ENCODE measurements at places on chromosomes 7 and 10.

DNA sequence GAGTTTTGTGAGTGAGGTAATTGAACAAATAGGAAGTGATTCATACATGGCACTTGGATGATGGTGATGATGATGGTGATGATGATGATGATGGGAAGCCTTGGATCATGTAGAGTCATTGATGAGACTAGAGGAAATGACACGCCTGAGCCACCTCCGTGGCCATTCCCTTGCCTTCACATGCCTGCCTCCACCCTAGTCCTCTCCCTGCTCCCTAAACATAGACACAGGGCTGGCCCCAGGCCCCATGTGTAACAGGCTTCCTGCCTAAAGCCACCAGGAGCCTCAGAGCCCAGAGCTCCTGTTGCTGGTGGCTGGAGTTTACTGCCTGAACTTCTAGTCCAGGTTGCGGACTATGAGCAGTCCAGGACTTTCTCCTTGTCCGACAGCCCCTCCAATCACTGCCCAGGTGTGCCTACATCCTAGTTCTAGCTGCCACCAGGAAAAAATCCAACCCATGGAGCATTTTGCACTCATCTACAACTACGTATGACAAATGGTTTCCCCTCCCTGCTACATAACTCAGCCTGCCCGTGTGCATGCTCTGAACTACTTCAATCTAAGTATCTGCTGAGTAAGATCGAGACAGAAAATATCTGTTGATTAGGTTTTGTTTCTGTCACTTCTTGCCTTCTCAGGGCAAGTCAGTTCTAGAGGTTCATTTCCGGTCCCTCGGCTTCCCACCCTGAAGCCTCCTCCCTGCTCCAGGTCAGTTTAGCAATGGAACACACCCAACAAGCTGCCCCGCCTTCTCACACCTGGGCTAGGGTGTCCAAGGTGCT, 35.5 kb upstream of the KDM7A start:
- DNase-seq = no peak

GRCh38 chr7:37656913-37657530, 26.5 kb upstream of the GPR141 start:
- peak; percentile 29 for DNase-seq

- peak; percentile 39 for DNase-seq
Measured at GRCh38 chr10:13528875-13529713, at the start of gene BEND7. BEND7 (minus strand) TSS chr10:13529014; CDS start chr10:13528533, 481 bp downstream.

GRCh38 chr10:4790045-4790444, 36.0 kb upstream of the AKR1E2 start:
- no peak for DNase-seq

GRCh38 chr10:133277277-133277992, 767 bp upstream of the ADAM8 start:
- peak; percentile 43 for DNase-seq

DNA sequence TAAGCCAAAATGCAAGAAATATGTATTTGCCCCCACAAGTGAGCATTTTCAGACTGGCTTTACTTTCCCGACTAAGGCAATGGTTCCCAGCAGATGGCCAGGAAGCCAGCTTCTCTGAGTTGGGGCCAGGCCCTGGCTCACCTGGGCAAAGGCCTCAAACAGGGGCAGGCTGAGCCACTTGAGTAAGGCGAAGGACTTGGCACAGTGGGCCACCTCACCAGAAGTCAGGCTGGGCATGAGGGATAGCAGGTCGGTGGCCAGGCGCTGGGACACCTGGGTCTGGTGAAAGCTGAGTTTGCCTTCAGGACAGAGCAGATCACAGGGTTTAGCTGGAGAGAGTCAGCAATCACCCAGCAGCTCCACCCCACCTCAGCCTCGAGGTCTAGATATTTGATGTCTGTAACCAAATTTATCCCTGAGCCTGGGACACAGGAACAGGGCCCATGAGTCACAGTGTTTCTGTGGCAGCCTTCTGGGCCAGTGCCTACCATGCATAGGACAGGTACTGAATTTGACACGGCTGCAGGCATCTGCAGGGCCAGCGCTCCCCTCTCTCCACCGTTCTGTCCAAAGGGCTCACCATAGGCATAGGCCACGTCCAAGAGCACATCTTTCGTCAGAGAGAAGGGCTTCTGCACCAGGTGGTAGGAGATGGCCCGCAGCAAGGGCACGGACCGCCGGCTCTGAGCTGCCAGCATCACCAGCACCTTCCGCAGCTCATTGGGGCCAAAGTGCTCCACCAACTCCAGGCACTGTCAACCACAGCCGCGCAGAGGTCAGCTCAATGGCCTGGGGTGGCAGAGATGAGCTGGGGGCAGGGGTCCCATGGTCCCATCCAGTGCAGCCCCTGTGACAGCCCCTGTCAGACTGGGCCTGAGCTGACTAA, 7.3 kb downstream of the TBRG4 start:
- DNase-seq = no peak

GRCh38 chr10:133267829-133268228, 8.8 kb downstream of the ADAM8 start:
- no peak for DNase-seq

DNA sequence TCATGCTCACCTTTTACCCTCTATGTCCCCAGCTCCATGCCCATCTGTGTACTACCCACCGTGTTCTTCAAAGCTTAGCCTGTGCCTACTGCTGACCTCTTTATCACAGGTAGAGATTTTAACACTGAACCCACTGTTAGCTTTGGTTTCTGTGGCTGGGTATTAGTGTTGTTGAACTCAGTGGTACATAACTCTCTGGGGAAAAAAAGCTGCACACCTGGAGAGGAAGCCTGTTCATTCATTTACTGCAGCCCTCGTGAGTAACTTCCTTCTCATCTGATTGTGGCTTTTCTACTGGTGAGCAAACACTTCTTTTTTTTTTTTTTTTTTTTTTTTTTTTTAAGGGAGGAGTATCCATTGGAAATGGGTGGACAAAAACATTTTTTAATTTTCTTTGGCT, 326.3 kb downstream of the CCSER2 start:
- peak; percentile 26 for DNase-seq

GRCh38 chr7:42700406-42701327, 211.2 kb downstream of the C7orf25 start:
- DNase-seq = no peak

DNA sequence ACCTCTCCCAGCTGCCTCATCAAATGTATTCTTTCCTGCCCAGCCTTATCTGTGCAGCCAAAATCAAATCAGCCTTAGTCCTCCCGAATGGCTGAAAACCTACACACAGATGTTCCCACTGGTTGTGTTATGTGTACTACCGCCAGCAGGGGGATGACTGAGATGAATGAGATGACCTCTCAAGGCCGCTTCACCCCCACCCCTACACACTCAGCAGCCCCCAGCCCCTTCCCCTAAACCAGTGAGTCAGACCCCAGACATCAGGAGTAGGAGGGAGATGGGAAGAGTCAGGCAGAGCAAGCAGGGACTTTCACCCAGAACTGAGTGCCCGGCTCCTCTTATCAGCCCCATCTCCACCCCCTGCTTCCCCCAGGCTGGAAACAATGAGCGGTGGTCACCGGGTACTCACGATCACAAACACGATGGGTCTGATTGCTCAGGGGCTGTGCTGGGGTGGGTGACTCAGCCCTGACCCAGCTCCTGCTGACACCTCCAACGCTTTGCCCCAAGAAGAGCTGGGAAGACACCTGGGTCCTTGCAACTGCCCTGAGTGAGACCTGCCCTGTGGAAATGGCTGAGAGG, 6.5 kb upstream of the C10orf105 start:
- DNase-seq = peak; percentile 53

GRCh38 chr7:82257118-82257695, 186.4 kb downstream of the CACNA2D1 start:
- no peak for DNase-seq

DNA sequence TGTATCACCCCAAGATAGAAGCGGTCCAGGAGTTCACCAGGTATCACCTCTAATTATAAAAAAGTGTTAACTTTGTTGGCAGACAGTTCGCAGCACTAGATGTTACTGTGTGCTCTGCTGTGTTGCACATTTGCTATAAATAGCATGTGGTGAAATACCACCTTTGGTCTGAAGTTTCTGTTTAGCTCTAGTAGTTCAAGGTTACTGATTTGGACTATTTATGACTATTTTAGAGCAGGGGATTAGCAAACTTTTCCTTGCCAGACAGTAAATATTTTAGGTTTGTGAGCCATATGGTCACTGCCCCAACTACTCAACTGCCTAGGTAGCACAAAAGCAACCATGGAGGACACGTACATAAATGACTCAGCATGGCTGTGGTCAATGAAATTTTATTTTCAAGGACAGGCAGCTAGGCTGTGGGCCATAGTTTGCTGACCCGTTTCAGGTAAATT, 16.5 kb downstream of the DENND10 start:
- DNase-seq = no peak

DNA sequence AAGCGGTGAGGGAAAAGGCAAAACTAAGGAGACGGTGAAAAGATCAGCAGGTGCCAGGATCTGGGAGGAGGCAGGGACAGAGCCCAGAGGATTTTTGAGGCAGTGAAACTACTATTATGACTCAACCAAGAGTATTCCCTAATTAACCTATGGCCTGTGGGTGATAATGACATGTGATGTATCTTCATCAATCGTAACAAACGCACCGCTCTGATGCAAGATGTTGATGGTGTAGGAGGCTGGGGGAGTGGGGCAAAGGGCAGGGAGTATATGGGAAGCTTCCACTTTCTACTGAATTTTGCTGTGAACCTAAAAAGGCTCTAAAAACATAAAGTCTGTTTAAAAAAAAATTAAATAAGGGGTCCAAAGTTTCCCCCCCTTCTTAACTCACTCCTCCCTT, 25.5 kb upstream of the EZH2 start:
- DNase-seq = no peak

DNA sequence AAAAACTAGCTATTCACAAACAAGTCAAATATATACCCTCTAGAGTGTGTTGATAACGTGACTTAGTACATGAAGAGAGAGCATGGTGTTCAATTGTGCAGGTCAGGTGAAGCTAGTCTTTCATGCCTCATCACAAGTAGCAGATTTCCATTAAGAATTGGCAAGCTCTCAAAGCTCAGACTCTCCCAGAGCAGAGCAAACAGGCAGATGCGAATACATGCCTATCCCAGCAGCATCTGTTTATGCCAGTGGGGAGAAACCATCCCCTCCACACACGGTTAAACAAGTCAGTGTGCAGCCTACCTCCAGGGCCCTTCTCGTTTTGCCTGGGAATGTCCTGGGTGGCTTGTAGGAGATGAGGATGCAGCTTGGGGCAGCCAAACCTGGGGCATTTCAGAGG, 532.5 kb upstream of the C7orf33 start:
- no peak for DNase-seq

DNA sequence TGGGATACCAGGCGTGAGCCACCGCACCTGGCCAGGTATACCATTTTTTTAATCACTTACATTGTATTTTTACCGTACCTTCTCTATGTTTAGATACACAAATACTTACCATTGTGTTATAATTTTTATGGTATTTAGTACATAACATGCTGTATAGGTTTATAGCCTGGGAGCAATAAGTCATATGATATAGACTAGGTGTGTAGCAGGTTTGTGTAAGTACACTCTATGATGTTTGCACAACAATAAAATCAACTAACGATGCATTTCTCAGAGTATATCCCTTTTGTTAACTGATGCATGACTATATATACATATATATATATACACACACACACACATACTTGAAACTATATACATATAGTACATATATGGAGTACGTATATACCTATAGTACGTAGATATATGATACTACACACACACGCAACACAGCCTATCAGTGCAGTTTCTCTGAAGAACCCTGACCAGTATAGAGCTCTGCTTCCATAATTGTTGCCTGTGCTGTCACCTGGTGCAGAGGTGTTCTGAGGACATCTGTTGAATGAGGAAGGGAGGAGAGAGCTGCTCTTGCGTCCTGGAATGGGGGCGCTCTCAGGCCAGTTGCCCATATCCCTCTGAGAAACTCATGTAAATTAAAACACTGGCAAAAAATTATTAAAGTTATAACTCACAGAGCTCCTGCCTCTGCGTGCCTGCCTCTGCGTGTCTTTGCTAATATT, 315.3 kb downstream of the FGFR2 start:
- DNase-seq = no peak

- no peak for DNase-seq
Measured at GRCh38 chr10:71679425-71679824, 40.2 kb downstream of the C10orf105 start.

DNA sequence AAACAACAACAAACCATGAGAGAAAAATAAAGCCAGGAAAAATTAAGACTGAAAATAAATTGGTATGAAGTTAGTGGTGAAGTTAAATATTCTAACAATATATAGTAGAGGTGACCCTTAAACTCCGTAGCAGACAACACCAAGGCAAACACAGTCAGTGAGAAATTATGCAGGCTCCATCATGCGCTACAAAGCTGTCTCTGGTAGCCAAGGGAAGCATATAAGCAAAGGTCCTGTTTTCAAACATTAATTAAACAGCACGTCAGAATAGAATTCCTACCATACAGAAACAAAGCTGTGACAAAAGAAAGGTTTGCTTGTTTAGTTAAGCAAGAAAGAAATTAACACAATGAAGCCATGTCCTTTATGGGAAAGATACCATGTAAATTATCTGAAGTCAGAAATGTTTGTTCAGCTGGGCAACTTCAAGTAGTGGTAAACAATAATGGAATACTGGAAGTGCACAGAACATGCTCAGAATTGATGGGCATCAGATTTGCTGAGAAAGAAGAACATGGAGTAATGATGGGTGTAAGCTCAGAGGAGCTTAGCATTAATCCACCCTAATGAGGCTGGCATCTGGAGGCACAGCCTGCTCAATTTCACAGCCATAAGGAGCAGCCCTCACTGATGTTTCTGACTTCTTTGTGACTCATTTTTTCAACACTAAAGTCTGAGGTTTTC, 75.7 kb downstream of the IGF2BP3 start:
- DNase-seq = no peak

- DNase-seq = no peak
Measured at GRCh38 chr10:85492684-85493083, 873.9 kb downstream of the GRID1 start.

- no peak for DNase-seq
Measured at GRCh38 chr10:127600479-127600878, 51.4 kb downstream of the NPS start.
